ENCODE measurements at places on chromosomes 3 and 15.

GRCh38 chr3:76107935-76108570 is 322.7 kb upstream of the ZNF717 start:
- DNase-seq: no peak

- no peak for DNase-seq
Measured at GRCh38 chr3:27923349-27924068, 201.4 kb upstream of the EOMES start.

DNA sequence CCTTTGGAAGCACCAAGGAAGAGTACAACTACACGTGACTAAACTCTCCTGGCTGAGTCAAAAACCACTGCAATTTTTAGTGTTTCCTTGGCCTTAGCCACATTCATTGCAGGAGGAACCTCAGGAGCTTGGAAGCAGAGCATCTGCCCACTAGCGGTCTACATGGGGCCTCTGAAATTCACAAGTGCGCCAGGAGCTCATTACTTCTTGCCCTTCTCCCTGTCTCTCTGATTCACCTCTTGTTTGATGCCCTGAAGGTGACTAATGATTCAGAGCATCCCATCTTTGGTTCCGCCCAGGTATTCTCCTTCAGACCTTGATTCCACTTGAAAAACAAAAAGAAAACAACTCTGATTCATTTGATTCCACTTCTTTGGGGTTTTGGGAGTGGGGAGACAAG is 201.1 kb upstream of the LPP start:
- no peak for DNase-seq

DNA sequence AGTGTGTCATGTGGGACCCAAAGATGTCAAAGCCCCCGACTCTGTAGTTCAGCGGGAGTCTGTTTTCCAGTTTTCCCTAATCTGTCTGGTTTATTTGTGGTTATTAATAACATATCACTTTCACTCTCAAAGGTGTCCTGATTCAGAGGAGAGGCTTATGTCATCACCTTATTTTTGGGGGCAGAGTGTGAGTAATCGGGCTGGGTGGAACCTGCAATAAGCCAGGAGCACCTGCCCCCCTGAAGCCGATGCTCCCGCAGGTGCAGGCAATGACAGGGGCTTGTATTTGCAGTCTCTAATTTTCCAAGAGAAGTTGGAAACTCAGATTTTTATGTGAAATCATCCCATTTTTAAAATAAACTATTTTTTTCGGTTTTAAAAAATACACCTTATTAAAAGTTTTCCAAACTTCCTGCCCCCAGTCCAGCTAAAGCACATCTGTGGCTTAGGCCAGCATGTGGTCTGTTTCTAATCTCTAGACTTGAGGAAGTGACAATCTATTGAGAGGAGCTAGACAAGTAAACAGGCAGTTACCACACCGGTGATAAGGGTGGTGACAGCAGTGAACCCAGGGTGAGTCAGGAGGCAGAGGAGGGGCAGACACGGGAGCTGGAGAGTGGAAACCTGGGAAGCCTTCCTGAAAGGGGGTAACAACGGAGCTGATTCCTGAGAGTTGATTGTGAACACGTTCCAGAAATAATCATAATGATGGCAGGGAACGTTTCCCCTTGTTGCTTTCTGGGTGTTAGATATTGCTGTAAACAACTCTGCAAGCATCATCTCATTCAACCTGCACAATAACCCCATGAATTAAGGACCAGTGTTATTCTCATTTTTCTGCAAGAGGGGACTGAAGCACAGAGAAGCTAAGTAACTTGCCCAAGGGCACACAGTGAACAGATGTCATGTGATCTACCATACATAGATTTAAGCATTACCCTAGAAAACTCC is 37.2 kb downstream of the BHLHE40 start:
- peak; percentile 60 for DNase-seq

- no peak for DNase-seq
Measured at GRCh38 chr3:8709801-8710507, 23.6 kb upstream of the CAV3 start.

DNA sequence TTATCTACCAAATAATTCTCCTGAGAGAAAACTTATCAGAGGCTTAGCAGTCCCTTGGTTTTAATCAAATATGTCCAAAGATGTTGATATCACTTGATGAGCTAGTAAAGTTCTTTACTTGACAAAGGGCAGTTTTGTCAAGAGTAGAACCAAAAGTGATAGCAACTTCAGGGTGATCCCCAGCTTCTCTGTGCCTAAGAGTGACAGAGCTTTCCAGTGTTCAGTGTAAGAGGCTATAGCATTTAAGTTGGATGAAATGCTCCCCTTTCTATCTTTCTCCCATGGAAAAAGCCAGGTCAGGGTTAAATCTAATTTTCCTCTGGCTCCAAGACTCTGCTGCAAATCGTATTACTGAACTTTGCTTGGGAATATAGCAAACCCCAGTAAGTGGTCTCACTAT is 120.8 kb downstream of the UNC13C start:
- no peak for DNase-seq

DNA sequence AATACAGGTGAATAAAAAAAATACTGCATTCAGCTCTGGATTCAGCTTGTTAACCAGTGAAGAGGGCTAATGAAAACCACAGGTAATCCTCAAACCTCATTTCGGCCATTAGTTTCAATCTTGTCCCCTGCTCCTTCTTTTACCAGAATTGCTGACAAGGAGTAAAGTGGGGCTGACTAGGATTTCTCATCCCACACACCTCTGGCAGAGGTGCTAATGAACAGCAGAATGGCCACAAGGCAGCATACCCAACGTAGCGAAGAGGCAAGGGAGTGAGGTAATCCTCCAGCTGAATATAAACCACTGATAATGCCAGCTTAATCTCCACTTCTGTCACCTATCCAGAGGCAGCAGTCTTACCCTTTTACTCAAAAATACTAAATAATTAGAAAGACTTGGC is 248.8 kb upstream of the CDIN1 start:
- no peak for DNase-seq
